ENCODE measurements at places on chromosomes 13 and 19.

- no peak for DNase-seq
Observed at GRCh38 chr13:30493658-30494381, 28.1 kb upstream of the HMGB1 start.

DNA sequence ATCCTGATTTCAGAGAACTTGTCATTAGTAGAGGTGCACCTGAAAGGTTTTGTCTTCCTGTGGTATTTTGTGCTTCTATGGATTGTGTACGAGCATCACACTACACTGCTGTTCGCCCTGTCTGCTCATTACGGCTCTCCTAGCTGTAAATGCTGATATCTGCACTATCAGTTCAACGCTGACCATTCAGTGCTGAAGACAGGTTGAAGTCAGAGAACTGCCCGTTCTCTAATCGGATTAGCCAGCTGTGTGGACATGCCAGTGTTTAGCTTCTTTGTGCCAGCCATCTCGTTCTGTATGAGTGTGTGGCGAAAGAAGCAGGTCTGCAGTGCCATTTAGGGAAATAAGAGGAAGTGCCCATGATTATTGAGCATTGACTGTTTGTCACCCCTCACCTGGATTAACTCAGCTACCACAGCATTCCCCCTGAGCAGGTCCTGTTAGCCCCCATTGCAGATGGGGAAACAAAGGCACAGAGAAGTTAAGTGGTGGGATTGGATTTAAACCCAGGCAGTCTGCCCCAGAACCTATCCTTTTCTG lies 21.6 kb upstream of the C1QTNF9 start:
- DNase-seq, result no peak

- DNase-seq, result no peak
Observed at GRCh38 chr19:10828981-10829821, 6.8 kb downstream of the TMED1 start.

- DNase-seq, result no peak
Observed at GRCh38 chr13:110277357-110277975, 29.5 kb downstream of the COL4A1 start.

- DNase-seq, result no peak
Observed at GRCh38 chr19:43457809-43458208, 7.6 kb downstream of the LYPD3 start.

All from GM04503 (cell line).